ENCODE measurements at places on chromosomes 12 and 14. TPM values are rescaled to one million over a fixed set of nuclear protein-coding genes. Genes with fewer than 3 reads are reported as not detected.

The PPP4R4 gene
- 0.58 TPM for total RNA-seq

- DNase-seq, result no peak
Observed at GRCh38 chr12:80924437-80924836, 13.3 kb downstream of the LIN7A start.

DNA sequence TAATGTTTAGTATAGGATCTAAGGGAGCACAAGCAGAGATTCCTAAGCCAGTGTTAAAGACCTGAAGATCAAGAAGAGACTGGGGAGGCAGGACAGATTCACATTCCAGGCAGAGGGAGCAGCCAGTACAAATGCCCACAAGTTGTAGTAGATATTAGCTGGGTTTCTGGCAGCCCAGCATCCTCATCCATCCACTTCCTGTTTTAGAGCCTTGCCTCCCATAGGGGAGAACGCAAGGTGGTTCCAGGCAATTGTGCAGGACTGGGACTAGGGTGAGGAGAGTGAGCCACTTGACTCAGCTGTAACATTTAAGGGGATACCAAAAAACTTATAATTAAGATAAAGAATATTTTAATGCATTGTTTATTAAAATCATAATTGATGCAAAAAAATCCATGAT lies 71.3 kb upstream of the PSMA6 start:
- no peak for DNase-seq

- DNase-seq, result no peak
Observed at GRCh38 chr12:72271451-72272090, 599 bp upstream of the TRHDE start.
